ENCODE measurements at places on chromosomes 4 and X. TPM values are rescaled to one million over a fixed set of nuclear protein-coding genes. Genes with fewer than 3 reads are reported as not detected.

The TMEM156 gene
- total RNA-seq, result 6.9 TPM

The SMPX gene
- not detected for total RNA-seq

The USP51 gene
- 3.3 TPM for total RNA-seq

The PNMA5 gene
- not detected for total RNA-seq

The MECP2 gene
- total RNA-seq, result 142 TPM

The TMEM271 gene
- not detected for total RNA-seq

The F9 gene
- total RNA-seq, result not detected

The P2RY10 gene
- total RNA-seq, result 140 TPM

The RAB28 gene
- 5.6 TPM for total RNA-seq

Measured in mononuclear cell (primary cell).